ENCODE measurements at places on chromosomes 3 and 15. TPM values are rescaled to one million over a fixed set of nuclear protein-coding genes. Genes with fewer than 3 reads are reported as not detected.

ROBO1 gene
- 114 TPM for polyA plus RNA-seq

MYO5C gene
- 30.6 TPM for polyA plus RNA-seq

ABCF3 gene
- 52.0 TPM for polyA plus RNA-seq

LEKR1 gene
- polyA plus RNA-seq, result 2.4 TPM

PPARG gene
- 22.6 TPM for polyA plus RNA-seq

ZPLD1 gene
- polyA plus RNA-seq, result 0.49 TPM

TXNRD3 gene
- 17.7 TPM for polyA plus RNA-seq

Data from left renal cortex interstitium (tissue), 4 donors.